ENCODE measurements at places on chromosomes 7 and 10. TPM values are rescaled to one million over a fixed set of nuclear protein-coding genes. Genes with fewer than 3 reads are reported as not detected.
A peak's percentile ranks its signal among the peaks of the same experiment; 100 is the strongest.

DNA sequence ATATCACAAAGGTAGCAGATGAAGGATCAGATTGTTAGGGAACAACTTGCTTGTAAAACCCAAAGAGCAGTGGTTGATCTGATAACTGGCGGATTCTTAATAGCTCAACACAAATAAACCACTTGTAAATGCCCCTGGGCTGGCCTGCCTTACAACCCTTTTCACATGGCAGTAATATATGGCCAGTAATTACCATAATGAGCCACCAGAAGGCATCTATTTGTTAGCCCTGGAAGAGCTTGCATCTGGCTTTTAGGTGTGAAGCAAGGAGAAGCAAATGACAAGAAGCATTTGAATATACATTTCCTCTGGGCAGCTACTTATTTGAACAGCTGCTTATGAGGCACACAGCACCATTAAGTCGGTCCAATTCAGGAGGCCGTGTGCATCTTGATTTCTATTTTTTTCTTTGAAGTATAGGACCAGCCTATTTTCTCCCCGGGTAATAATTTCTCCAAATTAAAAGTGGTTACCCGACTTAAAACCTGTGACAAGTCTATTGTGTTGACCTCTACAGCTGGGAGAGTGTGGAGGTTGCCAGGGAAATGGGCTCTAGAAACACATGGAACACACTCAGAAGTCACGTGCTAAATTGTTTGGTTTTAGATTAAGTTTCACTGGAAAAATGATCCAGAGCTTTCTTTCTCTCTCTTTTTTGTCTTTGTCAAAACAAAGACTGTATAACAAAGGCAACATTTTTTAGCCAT, 113.4 kb downstream of the SEM1 start:
- DNase-seq = no peak

DNA sequence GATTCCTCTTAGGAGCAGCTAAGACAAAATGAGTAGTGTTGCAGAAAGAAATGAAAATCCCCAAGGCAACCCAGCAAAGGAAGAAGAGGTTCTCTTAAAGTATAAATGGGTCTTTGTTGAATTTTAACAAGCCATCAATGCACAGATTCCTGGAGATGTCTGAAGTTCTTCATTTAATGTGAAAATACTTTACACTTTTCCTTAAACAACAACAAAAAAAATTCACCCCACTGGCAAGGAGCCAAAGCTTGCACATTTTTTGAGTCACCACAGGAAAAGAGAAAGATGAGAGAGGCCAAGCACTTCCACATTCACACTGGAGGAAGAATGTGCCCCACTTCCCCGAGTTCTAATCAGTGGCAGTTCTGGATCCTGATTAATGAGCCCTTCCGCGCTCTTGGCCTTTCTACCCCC, 286.4 kb upstream of the MEOX2 start:
- peak; percentile 25 for DNase-seq

- peak; percentile 87 for DNase-seq
Observed at GRCh38 chr10:103678178-103678526, 177.2 kb downstream of the SH3PXD2A start.

- DNase-seq = peak; percentile 57
Observed at GRCh38 chr7:71868797-71869196, 543.3 kb downstream of the CALN1 start.

DNA sequence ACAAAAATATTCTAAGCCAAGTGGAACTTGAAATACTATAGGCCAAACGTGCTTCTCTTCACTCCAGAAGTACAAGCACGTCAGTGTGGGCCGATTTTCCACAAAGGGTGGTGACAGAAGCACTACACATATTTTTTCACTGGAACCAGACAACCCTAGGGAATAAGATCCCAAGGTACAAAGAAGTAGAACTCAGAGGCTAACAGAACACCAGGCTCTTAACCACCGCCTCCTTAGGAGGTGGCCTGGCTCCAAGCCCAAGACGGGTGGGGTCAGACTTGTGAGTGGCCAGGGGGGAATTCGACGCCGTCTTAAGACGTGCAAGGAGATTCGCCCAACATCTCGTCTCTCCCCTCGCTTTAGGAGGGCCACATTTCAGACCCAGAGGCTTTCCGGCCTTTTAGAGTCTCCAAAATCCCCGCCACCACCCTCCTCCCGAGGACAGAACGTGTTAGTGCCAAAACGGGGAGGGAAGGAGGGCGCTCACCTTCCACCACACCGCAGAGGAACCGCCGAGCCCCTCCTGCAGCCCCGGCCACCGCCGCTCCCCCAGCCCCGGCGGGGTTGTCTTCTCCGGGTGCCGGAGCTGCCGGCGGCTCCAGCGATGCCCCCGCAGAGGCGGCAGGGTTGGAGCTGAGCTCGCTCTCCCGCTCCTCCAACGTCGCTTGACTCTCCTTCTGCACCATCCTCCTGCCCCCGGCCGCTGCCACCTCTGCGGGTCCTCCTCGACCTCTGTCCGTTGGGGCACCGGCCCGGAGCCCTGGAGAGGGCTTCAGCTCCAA, 716 bp downstream of the OGA start:
- peak; percentile 85 for DNase-seq

GRCh38 chr10:118497227-118497626, 98.2 kb downstream of the PRLHR start:
- no peak for DNase-seq

Gene GPR141
- total RNA-seq = not detected

Gene ECHS1
- total RNA-seq = 62.6 TPM

DNA sequence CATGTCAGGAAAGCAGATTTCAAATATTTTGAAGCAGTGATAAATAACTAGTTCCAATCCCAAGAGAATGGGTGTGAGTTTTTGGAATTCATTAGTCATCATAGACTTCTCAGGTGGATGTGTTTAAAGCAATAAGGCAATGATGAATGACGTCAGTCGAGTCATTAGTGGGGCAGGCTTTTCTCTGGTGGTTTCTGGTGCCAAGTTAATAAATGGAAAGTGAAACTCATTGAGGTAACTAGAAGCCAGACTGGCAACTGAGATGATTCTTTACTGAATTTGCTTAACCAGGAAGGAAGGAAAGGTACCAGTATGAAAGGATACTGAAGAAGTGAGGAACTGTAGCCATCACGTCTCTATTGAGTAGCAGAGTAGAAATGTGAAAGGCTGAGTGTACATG, 311.0 kb downstream of the GPAM start:
- DNase-seq = peak; percentile 54

GRCh38 chr7:63042730-63043511, 955.7 kb upstream of the ZNF722 start:
- DNase-seq = no peak

Gene ST8SIA6
- not detected for total RNA-seq

- no peak for DNase-seq
Observed at GRCh38 chr10:121340271-121340831, 257.9 kb downstream of the FGFR2 start.

Gene NANOS1
- 0.78 TPM for total RNA-seq

DNA sequence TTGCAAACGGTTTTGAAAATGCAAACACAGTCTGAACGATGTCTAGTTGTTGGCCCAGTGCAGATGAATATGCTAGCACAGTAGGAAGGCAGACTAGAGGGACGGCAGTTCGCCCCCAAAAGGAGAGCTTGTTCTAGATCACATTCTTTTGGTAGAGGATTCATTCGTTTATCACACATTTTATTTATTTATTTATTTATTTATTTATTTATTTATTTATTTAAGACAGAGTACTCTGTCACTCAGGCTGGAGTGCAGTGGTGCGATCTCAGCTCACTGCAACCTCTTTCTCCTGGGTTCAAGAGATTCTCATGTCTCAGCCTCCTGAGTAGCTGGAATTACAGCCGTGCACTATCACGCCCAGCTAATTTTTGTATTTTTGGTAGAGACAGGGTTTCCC, 59.4 kb upstream of the ZPBP start:
- DNase-seq = no peak

DNA sequence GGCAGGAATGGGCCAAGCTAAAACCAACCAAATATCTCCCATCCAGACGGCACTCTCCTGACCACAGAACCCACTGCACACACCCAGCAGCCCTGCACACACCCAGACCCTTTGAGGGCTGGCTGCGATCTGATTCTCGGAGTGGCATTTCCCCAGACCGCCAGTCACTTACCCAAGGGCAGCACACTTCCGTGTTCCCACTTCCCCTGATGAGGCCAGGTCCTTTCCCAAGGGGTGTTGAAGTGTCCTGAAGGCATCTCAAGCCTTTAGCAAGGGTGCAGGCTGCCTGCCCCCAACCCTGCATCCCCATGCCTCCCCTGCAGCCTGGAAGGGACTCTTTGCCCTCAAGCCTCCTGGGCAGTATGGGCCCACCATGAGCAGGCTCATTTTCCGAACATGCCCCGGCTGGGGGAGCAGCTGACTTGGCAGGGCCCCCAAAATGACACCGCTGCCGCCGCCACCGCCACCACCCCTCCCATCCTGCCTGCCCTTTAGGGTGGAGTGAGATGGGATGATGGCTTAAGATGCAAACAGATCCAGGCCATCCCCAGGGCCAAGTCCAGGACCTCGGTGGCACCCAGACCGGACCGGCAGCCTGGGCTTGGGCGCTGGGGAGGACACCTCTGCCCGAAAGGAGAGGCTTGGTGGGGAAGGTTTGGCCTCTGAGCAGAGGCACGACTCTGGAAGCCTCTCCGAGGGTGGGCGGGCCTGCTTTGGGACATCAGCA, 159.8 kb downstream of the NRF1 start:
- DNase-seq = no peak

DNA sequence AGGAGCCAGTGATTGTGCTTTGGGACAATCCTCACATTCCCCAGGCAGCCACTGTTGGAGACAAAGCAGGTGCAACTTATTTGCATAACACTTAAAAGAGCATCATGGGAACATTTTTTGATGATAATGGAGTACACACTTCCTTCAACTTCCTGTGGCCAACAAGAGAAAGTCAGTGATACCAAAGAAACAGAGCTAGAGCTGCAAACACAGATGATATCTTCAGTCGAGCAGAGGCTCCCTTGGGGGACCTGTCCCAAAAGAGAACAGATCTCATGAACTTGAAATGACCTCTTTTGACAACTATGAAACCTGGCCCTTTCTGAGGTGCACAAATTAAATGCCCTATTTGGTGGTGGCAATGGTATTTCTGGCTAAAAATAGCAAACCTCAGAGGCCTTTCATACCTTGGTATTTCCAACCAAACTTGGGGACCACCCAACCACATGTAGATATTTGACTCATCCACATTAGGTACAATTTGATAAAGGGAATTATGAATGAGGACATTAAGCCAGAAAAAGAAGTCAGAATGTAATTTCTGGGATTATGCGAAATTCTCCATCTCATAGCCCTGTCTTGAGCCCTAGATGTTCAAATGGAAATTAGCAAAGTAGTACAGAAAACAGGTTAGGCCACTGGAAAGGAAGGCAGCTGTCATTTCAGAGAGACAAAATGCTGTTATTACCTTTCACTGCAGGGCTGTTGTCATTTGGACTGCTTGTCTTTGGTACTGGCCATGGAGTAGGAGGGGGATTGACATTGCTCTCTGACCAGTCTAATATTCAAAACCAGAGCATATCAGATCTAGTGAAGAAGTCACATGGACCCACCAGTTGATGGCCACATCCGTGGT, 146.2 kb downstream of the ICA1 start:
- DNase-seq = no peak

GRCh38 chr7:65798111-65799075, 74.5 kb upstream of the VKORC1L1 start:
- peak; percentile 24 for DNase-seq

Gene PANK1
- 8.4 TPM for total RNA-seq

- DNase-seq = no peak
Observed at GRCh38 chr7:134636008-134636449, 10.6 kb upstream of the BPGM start.

Gene LIPJ
- not detected for total RNA-seq

DNA sequence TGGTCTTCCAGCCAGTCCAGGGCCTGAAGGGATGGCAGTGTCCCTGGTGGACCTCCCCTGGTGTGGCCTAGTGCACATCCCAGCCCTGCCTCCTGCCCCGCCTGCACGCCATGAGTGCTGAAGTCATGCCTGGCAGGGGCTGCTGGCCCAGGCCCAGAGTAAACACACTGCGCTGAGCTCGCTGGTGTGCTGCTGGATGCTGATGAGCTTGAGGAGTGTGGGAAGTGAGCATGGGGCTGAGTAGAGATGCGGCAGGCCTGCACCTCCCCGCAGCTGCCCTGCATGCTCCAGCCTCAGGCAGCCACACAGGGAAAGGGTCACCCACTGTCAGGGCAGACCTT, 43.2 kb downstream of the HTRA1 start:
- DNase-seq = peak; percentile 36

GRCh38 chr7:158684329-158684728, 20.3 kb downstream of the NCAPG2 start:
- DNase-seq = no peak

Gene EBF3
- 0.04 TPM for total RNA-seq

DNA sequence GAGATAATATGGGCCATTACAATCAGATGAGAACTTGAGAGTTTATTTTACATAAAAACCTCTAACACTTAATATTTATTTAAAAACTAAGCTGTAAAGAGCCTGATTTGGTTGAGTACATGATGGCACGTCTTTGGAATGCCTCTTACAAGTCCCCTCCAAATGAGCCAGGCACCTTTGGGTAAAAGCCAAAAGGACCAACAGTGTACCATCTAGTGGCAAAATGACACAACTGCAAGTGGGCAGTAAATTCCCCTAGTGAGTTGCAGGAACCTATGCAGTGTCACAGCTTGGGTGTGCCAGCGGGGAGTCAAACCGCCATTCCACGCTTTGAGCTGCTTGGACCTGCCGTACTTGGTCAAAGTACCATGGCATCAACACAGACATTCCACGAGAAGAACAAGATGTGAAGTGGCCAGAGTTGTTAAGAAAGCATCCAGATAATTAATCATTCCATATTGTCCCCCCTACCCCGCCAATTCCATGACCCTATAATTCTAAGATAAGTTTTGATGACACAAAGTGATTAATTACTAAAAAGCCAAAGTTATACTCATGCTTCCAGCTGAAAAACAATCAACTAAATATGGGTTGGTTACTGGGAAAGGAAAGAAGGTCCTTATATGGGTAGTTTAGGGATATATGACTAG, 115.2 kb downstream of the SORBS1 start:
- peak; percentile 58 for DNase-seq

DNA sequence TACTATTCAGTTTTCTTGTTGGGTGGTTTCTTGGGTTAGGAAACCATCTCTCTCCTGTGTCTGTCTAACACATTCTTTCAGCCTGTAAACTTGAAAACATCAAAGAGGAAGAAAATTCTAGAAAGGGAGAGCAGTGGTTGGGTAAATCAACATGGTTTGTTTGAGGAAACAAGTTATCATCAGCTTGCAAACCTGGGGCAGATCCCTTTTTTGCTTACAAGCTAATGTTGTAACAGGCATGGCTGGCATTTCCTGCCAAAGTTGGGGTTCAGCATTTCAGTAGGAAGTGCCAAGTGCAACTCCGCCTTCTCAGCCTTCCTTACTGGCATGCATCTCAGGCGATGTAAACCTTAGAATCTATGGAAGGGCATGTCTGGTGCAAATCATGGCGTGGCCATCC, 112.6 kb downstream of the EEPD1 start:
- DNase-seq = no peak

GRCh38 chr10:119104654-119105015, 722 bp downstream of the DENND10 start:
- DNase-seq = no peak

Gene TWNK
- 15.8 TPM for total RNA-seq

Gene CYP3A7
- not detected for total RNA-seq

- no peak for DNase-seq
Observed at GRCh38 chr10:50514995-50515394, 108.8 kb downstream of the SGMS1 start.

Gene HABP2
- total RNA-seq = not detected

Gene LRRC4
- 0.35 TPM for total RNA-seq

Gene SPDYE9
- not detected for total RNA-seq

Gene UCN3
- not detected for total RNA-seq

GRCh38 chr10:94129393-94130130, 135.8 kb downstream of the PLCE1 start:
- peak; percentile 41 for DNase-seq

- DNase-seq = peak; percentile 63
Observed at GRCh38 chr7:27171637-27172314, 2.3 kb downstream of the HOXA10 start.

Gene SMKR1
- total RNA-seq = 0.48 TPM

All from foreskin keratinocyte (primary cell).